Stimulated activated CD8-positive, alpha-beta memory T cell treated with anti-CD3 and anti-CD28 coated beads, Interleukin-4, amount 100 ng/mL, for 4 hours (primary cell): ENCODE measurements at places on chromosomes 12 and 14.

GRCh38 chr12:76810671-76811419 lies 46.9 kb downstream of the ZDHHC17 start:
- no peak for DNase-seq

DNA sequence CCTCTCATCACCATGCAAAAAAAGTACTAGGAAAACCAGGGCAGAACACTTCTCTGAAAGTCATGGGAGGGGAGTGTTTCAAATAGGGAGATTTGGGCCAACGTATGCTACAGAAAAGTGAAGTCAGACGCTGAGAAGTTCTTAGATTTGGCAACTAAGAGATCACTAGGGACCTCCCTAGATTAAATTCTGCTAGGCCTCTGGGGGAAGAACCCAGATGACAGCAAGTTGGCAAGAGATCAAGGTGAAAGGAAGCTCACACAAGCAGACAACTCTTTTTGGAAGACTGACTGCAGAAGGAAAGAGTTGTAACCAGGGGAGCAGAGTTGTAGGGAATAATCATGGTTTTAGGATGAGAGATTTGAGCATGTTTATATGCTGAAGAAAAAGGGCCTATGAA lies 20.7 kb downstream of the IQSEC3 start:
- DNase-seq, result no peak

DNA sequence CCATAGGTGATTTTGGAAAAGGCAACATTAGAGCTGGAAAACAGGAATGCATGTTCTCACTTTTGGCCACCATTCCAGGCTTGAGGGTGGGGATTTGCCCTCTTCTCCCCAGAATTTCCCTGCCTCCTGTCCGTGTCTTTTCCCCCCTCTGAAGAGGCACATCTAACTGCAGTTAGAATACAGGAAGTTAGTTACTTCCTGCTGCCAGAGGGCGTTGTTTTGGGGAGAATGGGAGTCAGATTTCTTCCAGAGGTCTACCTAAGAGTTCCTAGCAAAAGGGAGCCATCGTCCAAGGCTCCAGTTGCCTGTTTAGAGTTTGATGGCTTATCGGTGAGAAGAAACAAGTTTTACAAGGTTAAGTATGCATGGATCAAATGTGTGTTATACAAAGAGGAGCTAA lies 112.8 kb upstream of the IGF1 start:
- no peak for DNase-seq

GRCh38 chr12:12046401-12046800 lies 24.3 kb upstream of the BCL2L14 start:
- DNase-seq, result no peak

GRCh38 chr12:131724534-131724933 lies 13.6 kb downstream of the SFSWAP start:
- DNase-seq, result no peak

DNA sequence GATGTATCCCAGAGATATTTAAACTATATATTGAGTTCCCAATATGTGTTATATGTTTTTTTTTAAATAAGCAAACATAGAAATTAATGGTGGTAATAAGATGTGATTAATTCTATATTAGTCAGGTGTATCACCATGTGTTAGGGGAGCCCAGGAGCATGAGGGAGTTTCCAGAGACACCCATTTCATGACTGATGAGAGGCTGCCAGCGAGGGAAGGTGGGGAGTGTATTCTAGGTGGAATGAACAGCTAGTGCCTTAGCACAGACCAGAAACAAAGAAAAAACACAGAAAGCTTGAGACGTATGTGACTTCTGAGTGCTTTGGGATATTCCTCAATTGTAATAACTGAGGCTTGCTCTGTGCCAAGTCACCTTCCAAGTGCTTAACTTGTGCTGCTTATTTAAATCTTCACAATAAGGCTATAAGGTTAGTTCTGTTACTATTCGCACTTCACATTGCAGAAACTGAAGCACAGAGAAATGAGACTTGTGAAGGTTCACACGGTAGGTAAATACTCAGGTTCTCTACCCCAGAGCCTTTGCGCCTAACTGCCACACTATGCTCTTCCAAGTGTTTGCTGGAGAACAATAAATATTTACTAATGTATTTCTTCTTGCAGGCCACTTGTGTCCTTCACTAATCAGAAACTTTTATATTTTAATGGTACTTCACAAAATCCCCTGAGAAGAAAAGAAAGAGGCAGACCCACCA lies 17.9 kb upstream of the MGP start:
- DNase-seq, result no peak

DNA sequence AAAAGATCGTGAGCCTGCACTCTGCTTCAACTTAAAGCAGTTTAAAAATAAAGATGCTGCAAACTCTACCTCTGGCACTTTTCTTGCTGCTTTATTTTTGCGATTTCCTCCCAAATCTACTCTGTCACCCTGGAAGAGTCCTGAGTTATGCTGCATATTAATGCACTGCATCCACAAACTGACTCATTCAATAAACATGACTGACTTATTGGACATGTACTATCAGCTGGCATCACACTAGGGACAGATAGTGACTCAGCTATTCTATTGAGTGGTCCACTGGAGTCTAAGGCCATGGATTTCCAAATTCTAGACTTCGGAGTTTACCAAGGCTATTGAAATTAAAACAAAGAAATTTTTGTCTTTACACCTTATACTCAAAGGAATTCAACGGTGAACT lies 90.7 kb upstream of the PTPRR start:
- DNase-seq, result no peak

- no peak for DNase-seq
Observed at GRCh38 chr14:28407996-28408395, 358.6 kb upstream of the FOXG1 start.

DNA sequence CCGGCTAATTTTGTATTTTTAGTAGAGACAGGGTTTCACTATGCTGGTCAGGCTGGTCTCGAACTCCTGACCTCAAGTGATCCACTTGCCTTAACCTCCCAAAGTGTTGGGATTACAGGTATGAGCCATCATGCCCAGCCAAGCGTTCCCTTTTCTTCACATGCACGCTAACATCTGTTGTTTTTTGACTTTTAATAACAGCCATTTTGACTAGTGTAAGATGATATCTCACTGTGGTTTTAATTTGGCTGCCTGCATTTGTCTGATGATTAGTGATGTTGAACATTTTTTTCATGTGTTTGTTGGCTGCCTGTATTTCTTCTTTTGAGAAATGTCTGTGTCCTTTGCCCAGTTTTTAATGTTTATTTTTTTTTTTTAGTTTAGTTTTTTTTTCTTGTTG lies 10.2 kb upstream of the YARS2 start:
- DNase-seq, result no peak

GRCh38 chr12:32666018-32666417 lies 13.1 kb upstream of the DNM1L start:
- no peak for DNase-seq

DNA sequence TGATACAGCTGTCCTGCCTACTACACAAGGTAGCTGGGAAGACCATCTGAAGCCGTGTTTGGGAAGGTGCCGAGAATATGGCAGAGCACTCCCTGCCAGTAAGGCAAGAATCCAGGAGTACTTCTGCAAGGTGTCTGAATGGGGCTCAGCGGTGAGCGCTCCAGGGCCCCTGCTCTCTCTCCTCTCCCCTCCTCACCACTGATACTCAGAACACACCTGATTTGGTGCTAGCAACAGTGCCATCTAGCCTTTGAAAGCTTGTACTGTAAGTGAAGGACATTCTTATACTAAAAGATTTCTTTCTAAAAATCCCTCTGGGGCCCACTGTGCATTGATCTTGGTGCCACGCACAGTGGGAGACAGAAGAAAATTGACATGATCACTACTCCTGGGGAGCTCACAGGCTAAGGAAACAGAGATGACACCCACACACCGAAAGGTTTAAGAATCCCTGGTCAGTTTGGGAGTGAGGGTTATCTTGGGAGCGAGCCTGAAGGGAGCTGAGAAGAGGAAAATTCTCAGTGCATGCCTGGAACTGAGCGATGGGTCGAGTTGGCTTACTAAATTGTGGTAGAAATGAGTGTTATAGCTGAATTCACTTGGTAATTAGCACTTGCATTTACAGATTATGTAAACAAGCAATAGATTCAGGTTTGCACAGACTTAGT lies 216.9 kb downstream of the NTF3 start:
- DNase-seq, result no peak

DNA sequence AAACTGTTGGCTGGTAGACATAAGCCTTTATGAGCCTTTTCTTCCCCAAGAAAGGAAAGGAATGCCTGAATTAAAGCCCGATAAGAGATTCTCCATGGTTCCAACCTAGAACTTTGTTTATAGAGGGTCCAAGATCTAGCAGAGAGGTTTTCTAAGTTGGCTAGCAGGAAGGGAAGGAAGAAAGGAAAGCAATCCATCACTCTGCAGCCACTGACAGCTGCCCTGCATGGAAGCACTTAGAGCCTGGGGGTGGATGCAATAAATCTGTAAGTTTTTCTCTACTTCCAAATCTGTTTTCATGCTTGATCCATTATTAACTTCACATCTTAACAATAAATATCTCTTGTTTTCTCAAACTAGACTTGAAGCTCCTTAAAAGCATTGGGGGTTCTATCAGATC lies 224.4 kb downstream of the KSR2 start:
- no peak for DNase-seq

DNA sequence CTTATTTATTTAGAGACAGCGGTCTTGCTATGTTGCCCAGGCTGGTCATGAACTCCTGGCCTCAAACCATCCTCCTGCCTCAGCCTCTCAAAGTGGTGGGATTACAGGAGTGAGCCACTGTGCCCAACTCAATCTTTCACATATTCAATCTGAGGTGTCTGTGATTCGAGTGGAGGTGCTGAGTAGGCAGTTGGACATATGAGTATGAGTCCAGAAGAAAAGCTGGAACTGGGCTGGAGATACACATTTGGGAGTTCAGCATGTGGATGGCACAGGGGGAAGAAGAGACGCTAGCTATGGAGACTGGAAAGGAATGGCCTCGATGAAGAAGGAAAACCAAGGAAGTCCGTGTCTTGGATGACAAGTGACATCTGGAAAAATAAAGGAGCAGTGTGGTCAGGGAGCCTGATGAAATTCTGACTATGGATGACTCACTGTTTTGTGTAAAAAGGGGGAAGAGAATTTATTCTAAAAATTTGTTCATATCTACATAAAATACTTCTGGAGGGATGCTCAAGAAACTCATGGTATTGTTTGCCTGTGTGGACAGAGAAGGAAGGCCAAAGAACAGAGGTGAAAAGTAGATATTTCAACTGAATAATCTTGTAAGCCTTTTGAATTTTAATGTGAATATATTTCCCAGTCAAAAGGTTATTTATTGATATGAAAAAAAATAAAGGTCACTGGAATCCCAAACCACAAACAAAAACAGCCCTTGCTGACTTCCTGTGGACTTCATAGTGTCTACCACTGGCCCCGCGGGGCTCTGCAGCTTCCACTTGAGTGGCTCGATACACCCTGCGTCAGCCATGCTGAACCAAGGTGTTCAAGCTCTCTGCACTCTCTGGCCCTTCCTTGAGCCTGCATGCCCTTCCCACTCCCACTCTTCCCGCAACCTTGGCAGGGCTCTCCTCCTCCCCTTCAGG lies 8.9 kb upstream of the LTA4H start:
- no peak for DNase-seq

GRCh38 chr12:108701779-108702441 lies 29.4 kb downstream of the CORO1C start:
- no peak for DNase-seq

GRCh38 chr14:22394616-22395015 lies 194.4 kb downstream of the DAD1 start:
- no peak for DNase-seq

GRCh38 chr14:21209185-21209584 lies 53.3 kb upstream of the OR5AU1 start:
- DNase-seq, result no peak

GRCh38 chr12:115205755-115206308 lies 521.9 kb upstream of the TBX3 start:
- DNase-seq, result no peak

DNA sequence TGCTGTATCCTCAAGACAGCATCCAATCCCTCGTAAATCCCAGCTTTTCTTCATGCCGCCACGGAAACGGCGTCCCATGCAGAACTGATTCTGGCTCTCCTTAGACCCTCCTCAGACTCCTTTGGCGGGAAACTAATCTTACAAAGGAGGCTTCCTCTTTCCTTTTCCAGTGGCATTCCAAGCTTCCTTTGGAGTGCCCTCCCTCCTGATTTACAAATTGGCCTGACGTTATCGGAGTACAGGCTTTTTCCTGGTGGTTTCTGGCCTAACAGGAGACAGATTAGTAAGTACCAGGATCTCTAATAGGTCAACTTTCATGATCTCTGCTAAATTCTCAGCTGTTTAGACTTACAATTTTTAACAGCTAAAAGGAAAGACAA lies 1.3 kb upstream of the ZDHHC17 start:
- DNase-seq, result no peak

DNA sequence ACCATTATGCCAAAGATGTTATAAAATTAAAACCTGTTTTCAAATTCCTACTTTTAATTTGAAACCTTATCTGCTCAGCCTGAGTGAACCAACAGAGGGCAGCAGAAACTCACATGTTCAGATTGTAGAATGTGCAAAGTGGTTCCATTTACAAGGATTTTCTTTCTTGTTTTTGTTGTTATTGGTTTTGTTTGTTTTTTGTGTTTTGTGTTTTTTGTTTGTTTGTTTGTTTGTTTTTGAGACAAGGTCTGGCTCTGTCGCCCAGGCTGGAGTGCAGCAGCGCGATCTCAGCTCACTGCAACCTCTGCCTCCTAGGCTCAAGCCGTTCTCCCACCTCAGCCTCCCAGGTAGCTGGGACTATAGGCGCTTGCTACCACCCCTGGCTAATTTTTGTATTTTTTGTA lies 22.8 kb upstream of the GARIN2 start:
- DNase-seq, result no peak

GRCh38 chr14:77557391-77557790 lies 58.8 kb upstream of the ISM2 start:
- DNase-seq, result no peak

DNA sequence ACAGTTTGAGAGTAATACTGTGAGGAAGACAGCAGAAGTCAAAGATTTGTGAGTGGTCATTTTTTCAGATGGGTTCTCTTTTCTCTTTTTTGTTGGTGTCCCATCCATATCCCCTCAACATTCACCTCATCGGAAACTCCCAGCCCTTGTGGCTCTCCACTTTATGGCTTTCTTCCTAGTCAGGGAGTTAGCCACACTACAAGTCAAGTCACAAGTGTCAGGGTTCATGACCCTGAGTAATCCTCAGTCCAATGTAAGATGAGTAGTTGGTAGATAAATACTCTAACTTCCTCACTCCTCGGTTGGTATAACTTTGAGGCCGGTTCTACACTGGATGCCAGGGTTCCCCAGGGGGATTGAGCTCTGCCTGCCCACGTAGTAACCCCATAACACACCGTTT lies 41.4 kb downstream of the PTGER2 start:
- no peak for DNase-seq

DNA sequence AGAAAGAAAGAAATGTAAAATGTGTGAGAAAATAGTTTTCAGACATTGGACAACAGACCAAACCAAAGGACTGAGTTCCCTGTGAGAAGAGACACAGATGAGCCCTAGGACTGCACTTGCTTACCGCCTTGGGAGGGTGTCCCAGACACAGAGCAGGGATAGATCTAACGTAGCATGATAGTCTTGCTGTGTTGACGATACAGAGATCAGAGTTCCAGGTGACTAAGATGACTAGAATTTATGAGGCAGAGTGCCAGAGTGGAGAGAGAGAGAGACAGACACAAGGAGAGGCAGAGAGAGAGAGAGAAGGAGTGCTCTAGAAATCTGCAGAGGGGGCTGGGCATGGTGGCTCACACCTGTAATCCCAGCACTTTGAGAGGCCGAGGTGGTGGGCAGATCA lies 148.2 kb upstream of the LMNTD1 start:
- DNase-seq, result no peak

- no peak for DNase-seq
Observed at GRCh38 chr14:102188187-102188586, 48.5 kb downstream of the WDR20 start.
